ENCODE measurements at places on chromosomes 2 and 18. TPM values are rescaled to one million over a fixed set of nuclear protein-coding genes. Genes with fewer than 3 reads are reported as not detected.

RBMS1 gene
- total RNA-seq, result 33.8 TPM

GRCh38 chr2:14944562-14945346 is 312.2 kb downstream of the LRATD1 start:
- no peak for DNase-seq

DQX1 gene
- 2.3 TPM for total RNA-seq

DNA sequence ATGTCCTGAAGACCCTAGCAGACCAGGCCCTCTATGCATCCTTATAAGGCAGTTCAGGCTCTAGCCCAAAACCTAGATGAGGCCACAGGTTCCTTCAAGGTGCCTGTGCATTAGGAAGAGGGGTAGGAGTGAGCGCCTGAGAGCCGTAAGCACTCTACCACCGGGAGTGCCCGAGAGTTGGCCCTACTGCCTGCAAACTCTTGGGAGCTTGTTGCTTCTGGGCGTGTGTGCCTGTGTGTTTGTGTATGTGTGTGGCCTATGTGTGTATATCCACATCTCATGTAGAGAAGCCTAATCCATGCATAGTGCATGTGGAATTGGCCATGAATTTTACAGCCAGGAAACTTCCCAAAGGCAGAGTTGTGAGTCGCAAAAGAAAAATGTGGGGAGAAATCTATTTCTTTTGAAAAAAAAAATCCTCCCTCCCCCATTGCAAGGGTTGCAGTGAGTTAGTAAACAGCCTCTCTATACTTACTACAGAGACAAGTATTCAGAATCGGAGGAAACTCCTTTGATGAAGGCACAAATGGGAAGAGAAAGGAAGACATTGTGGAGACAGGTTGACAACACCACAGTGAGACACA is 96.8 kb downstream of the ADD2 start:
- no peak for DNase-seq

GRCh38 chr2:1636791-1637415 is 107.4 kb downstream of the PXDN start:
- DNase-seq, result no peak

INHA gene
- not detected for total RNA-seq

SLC9A4 gene
- total RNA-seq, result 0.23 TPM

DNA sequence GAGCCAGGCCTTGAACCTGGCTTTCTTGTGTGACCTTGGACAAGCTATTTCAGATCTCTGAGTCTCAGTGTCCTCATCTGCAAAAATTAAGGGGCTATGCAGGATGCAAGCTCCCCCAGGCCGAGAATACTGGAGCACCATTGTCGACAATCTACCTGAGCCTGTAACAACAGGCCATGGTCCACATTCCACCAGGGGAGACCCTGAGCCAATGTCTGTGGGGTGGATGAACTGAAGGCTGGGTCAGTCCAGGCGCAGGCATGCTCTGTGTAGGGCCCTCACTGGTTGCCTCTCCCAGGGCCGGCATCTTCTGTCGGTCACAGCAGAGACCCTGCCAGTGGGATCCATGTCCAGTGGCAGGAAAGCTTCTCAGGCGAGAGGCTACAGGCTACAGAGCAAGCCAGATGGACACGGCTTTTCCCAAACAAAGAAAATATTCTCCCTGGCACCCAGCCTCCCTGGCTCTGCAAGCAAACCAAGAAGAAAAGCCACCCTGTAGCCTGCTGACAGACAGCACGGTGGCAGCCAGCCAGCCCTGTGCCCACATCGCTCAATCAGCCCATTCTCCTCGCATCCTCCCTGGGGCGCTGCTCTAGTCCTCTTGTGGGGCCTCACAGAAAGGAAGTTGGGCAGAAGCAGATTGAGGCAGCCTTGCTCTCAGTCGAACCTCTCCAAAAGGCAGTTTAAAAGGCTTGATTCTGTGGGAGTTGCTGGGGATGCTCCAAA is 48.7 kb upstream of the FZD7 start:
- DNase-seq, result peak; percentile 10

LAMA1 gene
- not detected for total RNA-seq

DNA sequence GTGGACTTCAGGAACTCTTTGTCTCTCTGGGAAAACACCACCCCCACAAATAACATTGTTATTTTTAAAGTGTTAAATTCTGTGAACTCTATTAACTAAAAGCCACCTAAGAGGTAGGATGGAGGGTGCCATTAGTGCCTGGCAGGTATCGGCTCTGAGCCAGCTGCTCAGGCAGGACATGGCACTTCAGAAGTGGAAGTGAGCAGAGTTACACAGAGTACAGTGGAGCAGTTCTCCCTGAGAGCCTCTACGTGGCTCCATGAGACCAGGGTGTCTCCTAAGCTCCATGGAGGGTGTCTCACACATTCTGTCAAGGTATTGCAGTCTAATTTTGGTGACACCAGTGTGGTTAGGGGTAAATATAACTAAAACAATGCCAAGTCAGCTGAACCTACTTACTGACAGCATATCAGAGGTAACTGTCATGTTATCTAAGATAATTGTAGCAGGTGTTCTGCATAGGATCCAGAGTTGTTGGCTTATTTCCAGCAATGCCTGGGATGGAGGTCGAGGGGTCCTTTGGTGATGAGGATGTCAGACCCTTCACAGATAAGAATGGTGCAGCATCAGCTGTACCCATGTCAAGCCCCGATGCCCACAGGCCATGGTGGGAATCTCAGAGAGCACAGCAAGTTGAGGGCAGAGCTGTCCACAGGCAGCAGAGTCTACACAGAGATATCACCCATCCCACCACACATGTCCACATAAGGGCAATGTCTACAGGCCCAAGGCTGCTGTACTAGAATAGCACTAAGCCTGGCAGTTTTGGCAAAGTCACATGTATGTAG is 8.6 kb upstream of the MALL start:
- DNase-seq, result no peak

GRCh38 chr2:217621391-217621801 is 381.4 kb downstream of the TNS1 start:
- no peak for DNase-seq

DNA sequence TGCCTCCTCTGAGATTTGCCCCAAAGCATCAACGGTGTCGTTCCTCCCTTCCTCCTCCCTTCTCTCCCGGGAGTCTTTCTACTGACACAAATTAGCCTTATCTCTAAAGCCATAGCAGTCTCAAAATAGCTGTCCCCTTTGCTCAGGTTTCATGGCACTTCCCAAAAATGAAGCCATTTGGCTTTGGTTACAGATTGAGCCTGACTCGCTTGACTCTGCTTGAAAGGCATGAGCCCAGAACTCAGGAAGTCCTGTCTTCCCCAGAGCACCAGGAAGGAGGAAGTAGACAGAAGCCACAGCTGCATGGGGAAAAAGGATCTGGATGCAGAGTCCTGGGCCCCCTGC is 234.4 kb upstream of the RGPD4 start:
- DNase-seq, result no peak

DNA sequence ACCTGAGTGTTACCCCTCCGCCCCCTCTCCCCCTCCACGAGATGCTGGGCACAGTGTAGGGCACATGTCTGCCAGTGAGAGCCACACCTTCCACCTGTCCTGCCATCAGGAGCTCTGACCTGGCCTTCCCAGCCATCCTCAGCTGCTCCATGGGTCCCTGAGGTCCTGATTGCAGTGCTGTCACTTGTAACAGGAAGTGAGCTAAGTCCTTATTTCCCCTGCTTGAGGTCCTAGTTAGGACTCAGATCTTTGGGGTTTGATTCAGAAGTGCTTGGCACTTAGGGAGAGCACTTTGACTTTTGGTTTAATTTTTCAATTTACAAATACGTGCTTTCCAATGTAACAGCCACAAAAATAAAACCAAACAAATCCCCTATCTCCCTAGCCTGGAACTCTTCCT is 125.5 kb downstream of the WDSUB1 start:
- no peak for DNase-seq

DNA sequence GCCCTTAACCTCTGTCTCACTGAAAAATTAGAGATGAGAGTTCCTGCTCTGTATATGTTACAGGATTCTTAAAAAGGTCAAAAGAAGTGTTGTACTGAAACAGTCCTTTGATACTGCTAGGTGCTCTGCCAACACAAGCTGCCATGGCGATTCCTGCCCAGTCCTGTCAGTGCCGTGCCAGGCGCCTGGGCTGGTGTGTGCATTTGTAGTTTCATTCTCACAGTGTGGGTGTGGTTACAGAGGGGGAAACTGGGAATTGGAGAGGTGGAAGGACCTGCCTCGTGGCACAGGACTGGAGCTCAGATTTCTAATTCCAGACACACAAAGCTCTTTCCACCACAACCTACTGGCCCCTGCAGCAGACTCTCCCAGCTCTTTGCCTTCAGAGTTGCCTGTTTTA is 122.3 kb upstream of the RAB6C start:
- no peak for DNase-seq

FOSL2 gene
- 99.3 TPM for total RNA-seq

All from activated naive CD4-positive, alpha-beta T cell treated with anti-CD3 and anti-CD28 coated beads, Interleukin-2, amount 50 U/mL, for 72 hours (primary cell).